CD4-positive, alpha-beta memory T cell (primary cell): ENCODE measurements at places on chromosomes 2 and 18. TPM values are rescaled to one million over a fixed set of nuclear protein-coding genes. Genes with fewer than 3 reads are reported as not detected.

GRCh38 chr2:236670235-236670620 lies 100.6 kb downstream of the ACKR3 start:
- DNase-seq: no peak

DNA sequence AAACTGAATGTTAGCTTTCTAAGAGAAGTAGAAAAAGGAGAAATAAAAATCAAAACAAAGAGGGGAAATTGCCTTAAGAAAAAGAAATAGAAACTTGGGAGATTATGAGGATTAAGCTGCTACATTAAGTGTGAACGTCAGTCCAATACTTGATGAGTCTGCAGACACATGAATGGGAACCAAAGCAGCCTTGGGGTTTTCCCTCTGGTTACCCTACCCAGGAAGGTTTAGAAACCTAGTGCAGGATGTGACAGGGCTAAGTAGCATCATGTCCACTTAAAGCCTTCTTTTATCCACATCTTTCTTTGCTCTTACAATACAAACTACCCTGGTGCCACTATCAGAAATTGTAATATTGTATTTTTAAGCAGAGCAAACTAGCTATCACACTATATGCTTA lies 22.3 kb downstream of the SLC35F5 start:
- no peak for DNase-seq

- DNase-seq: no peak
Observed at GRCh38 chr18:56487801-56488200, 150.6 kb downstream of the TXNL1 start.

The KLHL41 gene
- total RNA-seq: 0.25 TPM

GRCh38 chr18:8477615-8478014 lies 131.6 kb upstream of the RAB12 start:
- DNase-seq: no peak

DNA sequence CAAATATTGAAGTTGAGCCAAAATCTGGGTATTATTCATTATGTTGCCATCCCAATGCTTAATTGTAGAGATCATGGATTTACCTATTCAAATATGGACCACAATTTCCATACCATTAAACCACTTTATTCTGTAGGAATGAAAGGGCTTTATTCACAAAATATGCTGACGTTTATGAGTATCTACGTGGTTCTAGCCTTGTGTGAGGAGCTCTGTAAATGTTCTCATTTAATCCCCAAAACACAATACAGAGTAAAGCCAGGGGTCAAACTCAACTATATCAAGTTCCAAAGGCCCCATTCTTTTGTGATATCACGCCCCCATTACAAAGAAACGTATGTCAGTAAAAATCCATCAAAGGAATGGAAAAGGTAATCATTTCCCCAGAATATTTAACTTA lies 61.9 kb downstream of the ANTXR1 start:
- no peak for DNase-seq

DNA sequence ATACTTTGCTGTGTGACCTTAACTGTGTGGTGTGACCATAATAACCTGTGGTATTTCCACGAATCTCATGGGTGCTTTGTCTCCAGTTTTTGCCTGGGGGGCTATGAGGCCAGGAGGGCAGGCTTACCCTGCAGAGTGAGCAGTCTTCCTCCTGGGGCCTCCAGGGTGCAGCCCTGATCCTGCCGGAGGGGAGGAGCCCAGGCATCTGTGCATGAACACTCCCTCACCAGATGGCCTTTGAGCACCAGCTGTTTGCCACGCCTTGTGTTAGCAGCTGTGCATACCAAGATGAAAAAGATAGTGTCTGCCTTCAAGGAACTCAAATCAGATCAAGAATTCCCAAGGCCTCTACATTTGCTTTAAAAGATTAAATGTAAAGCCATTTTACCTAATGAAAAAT lies 75.0 kb upstream of the RBM44 start:
- no peak for DNase-seq

The ZSWIM2 gene
- not detected for total RNA-seq

The PCARE gene
- not detected for total RNA-seq

The GKN2 gene
- total RNA-seq: not detected

The SLC40A1 gene
- total RNA-seq: 30.0 TPM

DNA sequence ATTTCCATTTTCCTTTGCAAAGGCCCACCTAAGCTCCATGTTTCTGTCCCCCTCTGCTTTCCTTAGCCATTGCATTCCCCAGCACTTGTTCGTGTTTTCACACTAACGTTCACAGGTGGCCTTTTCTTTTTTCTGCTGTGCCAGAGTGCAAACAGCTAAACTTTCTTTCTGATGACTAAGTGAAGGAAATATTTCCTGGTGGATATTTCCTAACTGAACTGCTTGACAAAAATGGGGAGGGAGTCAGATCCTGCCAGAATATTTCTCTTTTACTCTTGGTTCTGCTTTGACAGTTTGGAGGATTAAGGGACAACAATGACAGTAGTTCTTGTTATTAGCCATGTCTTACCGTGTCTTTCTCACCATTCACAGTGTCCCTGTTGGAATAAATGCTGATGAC lies 344.0 kb downstream of the ARHGAP15 start:
- no peak for DNase-seq

- DNase-seq: no peak
Observed at GRCh38 chr2:159217676-159218075, 68.8 kb downstream of the WDSUB1 start.

GRCh38 chr2:241584436-241584835 lies 25.9 kb downstream of the BOK start:
- DNase-seq: no peak

DNA sequence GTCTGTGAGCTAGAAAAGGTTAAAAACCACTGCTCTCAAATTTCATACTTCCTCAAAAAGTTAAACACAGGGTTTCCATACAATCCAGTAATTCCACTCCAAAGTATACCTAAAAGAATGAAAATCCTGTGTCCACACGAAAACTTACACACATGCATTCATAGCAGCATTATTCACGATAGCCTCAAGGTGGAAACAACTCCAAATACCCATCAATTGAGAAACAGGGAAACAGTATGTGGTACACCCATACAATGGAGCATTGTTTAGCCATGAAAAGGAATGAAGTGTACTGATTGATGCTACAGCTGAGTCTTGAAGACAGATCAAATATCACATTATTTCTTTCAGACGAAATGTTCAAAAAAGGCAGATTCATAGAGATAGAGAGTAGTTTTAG lies 36.7 kb downstream of the UXS1 start:
- no peak for DNase-seq

DNA sequence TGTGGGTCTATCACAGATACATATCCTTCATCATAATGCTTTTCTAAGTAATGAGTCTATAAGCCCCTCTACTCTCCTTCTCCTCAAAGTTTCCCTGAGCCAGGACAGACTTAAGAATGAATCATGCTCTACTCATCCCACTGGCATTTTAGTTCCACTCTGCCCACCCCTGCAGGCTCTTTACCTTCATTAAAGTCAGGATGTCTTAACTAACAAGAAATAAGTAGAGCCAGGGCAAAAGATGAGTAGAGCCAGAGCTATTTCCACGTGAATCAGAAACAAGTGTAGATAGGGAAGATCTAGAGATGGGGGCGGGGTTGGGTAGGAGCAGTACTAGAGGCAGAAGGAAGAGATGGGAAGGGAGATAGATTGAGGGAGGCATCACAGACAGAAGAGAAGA lies 790.5 kb downstream of the RNF144A start:
- no peak for DNase-seq

GRCh38 chr18:49561289-49562193 lies at the start of gene LIPG:
TSS of gene LIPG (plus strand) at chr18:49562057. CDS start at chr18:49562309, 252 bp downstream.
- DNase-seq: peak; percentile 34
